ENCODE measurements at places on chromosomes 6 and 20.
A peak's percentile ranks its signal among the peaks of the same experiment; 100 is the strongest.

DNA sequence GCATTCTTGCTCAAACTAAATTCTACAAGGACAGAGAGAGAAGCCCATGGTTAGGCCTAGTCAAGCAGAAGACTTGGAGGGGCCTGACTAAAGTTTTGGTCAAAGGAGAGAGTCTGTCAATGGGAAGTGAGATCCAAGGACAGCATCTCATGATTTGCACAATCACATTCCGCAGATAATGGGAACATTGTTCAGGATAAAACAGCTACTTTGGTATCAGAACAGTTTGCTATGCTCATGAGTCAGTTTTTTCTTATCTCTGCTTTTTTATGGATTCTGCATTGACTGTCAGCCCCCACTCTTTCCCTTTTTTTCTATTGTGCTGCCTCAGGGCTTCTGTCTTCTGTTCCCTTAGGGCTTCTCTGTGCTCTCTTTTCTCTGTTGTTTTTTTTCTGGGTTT is 28.6 kb downstream of the AKAP7 start:
- DNase-seq: no peak

- DNase-seq: no peak
Measured at GRCh38 chr20:15726416-15726815, 846.8 kb downstream of the KIF16B start.

GRCh38 chr20:58635279-58635665 is 15.8 kb upstream of the STX16 start:
- DNase-seq: no peak

GRCh38 chr6:119205911-119206618 is 127.6 kb upstream of the FAM184A start:
- DNase-seq: no peak

GRCh38 chr20:57501461-57502335 is 23.2 kb downstream of the CTCFL start:
- no peak for DNase-seq

DNA sequence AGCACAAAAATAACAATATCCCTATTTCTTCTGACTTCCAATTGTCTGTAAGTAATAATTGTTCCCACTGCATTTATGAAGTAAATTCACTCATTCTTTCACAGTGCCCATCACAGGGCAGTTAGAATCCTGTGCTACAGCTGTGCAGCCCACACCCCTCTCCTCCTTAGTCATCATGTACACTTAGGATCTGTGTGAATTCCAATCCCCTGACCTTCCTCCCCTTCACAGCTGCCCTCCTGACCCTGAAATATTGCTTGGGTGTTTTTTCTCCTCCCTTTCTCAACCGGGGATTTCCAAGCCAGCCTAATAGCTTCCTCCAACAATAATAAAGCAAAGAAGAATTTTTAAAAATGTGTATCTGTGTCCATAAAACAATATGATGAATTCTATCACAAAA is 91.5 kb upstream of the BEND6 start:
- DNase-seq: no peak

GRCh38 chr20:19741924-19742323 is 16.1 kb upstream of the RIN2 start:
- no peak for DNase-seq

DNA sequence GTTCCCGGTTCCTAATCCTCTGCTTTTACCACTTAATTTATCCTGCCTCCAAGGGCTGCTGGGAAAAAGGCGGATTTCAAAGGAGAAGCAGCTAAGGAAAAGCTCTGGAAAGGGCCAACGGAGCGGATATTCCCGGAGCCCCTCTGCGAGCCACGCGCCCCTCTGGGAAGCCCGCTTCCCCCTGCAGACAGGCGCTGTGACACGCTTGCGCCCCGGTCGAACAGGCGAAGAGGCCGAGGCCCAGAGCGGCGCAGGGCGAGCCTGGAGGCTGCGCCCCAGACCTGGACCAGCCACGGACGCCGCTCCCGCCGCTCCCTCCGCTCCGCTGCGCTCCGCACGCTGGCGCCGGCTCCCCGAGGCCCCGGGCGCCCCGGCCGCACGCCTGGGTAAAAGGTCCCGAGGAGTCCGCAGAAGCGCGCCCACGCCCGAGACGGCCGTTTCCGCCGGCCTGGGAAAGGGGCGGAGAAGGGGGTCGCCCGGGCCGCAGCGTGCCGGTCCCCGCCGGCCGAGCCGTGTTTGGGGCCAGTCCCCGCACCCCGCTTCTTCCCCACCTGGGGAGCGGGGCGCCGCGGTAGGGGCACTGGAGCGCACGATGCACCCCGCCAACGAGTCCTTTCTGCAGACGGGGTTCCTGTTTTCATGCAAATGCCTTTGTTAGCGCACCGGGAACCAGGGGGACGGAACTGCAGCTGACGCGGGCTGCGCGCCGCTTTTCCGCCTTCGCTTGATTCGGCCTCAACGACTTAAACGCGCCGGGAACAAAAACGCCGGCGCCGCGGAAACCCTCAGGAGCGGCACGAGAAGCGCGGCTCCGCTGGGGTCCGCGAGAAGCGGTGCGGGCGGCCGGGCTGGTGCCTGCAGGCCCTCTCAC is 91.9 kb upstream of the SIRPA start:
- DNase-seq: peak; percentile 78

DNA sequence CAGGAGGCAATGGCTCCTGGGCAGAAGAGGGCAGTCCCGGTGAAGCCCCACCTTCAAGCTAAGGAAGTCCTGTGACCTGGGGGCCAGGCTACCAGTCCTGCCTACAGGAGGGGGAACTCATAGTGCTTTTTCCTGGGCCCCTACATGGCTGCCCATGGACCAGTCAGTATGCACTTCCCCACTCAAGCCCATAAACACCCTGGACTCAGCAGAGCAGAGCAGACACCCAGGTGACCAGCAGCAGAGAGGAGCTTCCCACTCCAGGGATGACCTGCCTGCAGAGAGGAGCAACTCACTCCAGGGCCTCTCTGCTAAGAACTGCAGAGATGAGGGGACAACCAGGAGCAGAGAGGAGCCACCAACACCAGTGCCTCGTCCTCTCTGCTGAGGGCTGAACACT is 14.3 kb upstream of the ABCC10 start:
- DNase-seq: no peak

DNA sequence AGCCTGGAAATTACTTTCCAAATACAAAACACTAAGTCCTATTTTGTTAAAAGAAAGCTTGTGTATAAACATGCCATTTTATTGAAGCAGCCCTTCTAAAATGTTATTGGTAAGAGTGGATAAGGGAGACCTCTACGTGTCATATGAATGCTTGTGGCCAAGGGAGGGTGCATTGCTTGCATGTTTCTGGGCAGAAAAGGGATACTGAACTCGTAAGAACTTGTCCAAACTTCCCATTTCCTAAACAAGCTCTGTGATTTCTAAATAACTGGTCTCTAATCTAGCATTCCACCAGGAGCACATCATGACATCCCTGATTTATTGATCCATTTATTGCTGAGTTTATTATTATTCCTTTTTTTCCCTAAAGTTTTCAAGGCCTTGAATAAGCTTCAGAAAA is 474.1 kb downstream of the CD109 start:
- no peak for DNase-seq

- DNase-seq: no peak
Measured at GRCh38 chr6:32203426-32204267, 11.2 kb upstream of the GPSM3 start.

GRCh38 chr6:33018418-33018817 is 9.0 kb upstream of the HLA-DOA start:
- DNase-seq: no peak

- no peak for DNase-seq
Measured at GRCh38 chr20:22688485-22688884, 104.1 kb upstream of the FOXA2 start.

GRCh38 chr20:58447511-58448391 is 58.7 kb downstream of the VAPB start:
- DNase-seq: peak; percentile 70

- no peak for DNase-seq
Measured at GRCh38 chr6:20705741-20706140, 171.5 kb downstream of the CDKAL1 start.

DNA sequence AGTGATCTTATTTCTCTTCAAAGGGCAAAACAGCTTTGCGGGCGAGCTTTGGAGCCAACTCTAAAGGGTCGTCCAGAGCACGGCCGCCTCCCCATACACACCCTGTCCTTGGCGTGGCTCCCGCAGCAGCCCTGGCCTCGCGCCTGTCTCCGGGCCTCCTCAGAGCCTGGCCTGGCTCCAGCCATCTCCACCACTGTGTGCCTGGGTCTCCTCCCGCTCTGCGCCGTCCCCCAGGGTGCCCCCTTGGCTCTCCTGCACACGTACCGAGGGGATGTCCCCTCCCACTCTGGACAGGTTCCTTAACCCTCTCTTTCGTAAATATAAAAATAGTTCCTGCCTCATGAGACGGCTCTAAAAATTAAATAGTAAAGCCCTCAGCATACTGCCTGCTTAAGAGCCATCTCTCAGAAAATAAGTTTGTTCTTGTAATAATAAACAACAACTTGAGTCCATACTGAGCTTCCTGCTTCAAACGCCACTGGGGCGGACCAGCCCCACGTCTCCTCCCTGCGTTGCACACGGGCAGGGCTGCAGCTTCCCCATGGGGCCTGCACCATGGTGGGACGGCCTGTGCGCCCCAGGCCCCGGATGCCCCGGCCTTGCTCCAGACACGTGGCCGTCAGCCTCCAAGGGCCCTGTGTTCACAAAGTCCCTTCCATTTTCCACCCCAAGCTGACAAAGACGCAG is 226.2 kb downstream of the TTLL2 start:
- no peak for DNase-seq

DNA sequence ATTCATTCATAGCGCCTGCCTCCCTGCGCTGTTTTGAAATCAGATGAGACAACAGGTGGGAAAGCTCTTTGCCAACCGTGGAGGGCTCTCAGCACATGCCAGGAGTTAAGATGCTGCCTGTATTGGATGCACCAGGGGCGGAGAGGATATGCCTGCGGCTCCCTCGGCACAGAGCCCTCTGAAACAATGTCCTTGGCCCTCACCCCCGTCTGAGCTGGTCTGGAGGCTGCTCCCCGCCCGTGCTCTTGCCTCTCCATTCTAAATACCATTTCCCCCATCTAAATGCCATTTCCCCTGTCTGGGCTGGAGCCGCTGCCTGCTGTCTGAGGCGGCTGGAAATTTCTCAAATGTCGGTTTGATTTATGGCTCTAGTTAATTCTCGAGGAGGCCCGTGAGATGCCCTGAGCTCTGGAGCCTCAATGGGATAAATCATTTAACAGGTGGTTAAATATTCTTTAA is 50.8 kb upstream of the MLN start:
- no peak for DNase-seq

GRCh38 chr6:113170454-113170853 is 686.7 kb upstream of the MARCKS start:
- DNase-seq: no peak

GRCh38 chr20:44954211-44954610 is 6.0 kb downstream of the TOMM34 start:
- no peak for DNase-seq

DNA sequence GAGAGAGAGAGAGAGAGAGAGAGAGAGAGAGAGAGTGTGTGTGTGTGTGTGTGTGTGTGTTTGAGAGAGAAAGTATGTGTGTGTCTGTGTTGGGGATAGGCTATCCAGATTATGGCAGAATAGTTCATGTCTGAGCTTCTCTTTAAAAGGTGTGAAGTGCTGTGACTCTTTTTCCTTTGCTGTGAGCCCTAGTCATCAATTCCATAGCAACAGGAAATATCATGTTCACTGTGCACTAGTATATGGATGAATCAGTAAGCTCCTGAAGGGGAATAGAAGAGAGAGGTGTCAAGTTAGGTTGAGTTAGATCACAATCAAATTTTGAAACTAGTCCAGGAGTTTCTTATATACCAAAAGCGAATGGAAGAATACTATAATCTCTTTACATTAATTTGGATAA is 318.7 kb downstream of the RFPL4B start:
- DNase-seq: no peak

DNA sequence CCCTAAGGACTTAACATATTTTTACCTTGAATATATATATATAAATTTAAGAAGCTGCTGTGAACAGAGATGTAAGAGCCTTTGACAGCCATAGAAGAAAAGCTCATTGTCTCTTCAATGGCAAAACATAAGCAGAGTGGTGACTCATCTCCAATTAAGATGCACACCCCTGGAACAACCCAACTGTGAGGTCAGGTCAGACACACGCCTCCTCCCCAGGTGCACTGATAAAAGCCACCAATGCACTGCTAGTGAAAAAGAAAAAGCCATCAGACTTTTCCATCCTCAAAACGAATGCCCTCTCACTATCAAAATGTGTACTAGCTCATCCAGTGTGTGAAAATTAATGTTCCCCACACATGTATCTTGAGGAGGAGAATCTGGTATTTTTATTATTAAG is 100.1 kb downstream of the SMLR1 start:
- DNase-seq: no peak

GRCh38 chr6:5067305-5067704 is 17.8 kb upstream of the PPP1R3G start:
- no peak for DNase-seq

DNA sequence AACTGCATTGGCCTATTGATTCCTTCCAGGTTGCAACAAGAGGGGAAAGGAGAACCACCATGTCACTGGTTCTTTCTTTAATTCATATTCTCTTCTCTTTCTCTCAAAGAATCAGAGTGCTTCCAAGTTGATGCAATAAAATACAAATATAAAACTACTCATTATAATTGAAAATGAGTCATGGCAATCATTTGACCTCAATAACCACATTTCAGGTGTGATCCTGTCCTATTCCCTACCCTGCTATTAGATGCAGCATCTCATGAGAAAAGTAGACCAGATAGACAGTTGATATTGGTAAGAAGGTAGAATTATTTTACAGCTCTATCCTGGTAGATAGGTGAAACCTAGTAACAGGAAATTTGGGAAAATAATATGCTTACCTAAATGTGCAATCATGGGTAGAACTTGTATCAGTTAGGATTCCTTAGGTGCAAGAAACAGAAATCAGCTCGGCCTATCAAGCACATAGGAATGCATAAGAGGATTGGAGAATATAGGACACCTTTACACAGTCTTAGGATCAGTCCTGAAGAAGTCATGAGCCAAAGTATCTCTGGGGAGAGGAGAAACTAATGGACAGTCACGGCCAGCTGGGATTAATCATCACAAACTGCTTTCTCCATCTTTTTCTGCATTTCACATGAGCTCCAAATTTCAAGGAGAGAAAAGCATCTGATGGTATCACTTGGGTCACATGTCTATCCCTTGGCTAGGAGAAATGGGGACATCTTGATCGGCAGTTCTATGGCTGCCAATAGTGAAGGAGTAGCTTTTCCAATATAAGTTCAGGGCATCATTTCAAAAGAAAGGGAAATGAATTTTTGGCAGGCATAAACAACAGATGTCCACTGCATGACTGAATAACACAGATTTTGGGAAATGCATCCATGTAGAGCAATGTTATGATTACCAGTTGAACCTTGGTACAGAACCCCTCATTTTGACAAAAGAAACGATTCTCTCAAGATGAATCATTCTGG is 19.3 kb upstream of the RNF146 start:
- no peak for DNase-seq

- DNase-seq: no peak
Measured at GRCh38 chr6:26317503-26317902, 47.5 kb upstream of the BTN3A2 start.
